Heart left ventricle (tissue), 16 donors: ENCODE measurements at places on chromosomes 7 and 10. TPM values are rescaled to one million over a fixed set of nuclear protein-coding genes. Genes with fewer than 3 reads are reported as not detected.

- DNase-seq, result no peak
These were observed 159.2 kb downstream of the KCNMA1 start for GRCh38 chr10:77478247-77478961.

- no peak for DNase-seq
These were observed 80.6 kb downstream of the ARHGAP21 start for GRCh38 chr10:24642921-24643678.

GRCh38 chr7:27095897-27096767, at the start of gene HOXA1:
HOXA1 (minus strand) TSS chr7:27096000; CDS start chr7:27095912, 88 bp downstream.
- peak; percentile 43 for DNase-seq

GRCh38 chr10:96919785-96920430, 87.8 kb downstream of the LCOR start:
- no peak for DNase-seq

GRCh38 chr7:149544028-149544427, 46.4 kb upstream of the ZNF746 start:
- no peak for DNase-seq

DNA sequence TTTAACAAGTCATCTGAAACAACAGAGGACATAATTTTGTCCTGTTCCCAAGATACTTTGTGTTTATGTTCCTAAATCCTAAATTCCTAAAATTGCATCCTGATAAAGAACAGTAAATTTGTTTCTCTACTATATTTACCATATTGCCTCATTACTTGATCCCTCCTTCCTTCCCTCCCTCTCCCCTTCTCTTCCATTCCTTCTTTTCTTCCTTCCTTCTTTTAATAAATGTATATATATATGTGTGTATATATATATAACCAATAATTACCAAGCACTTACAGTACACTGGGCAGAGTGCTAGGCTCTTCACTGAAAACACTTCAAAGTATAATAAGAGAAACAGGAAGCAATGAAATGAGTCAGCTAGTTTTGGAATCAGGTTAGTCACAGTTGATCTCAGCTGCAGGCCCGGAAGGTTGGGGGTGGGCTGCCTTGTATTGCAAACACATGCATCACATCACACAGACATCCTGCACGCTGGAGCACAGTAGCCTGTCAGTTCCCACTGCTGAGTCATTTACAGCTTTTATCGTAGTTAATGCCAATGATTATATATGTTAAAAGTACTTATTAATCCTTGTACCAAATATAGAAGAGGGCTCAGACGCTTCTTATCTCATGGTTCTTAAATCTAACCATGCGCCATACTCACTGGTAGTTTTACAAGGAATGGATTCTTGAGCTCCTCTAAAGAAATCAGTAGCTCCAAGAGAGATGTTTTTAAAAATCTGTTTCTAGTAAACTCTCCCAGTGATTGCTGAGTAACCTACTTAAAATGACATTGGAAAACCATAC, 551.7 kb downstream of the GRM8 start:
- DNase-seq, result no peak

DNA sequence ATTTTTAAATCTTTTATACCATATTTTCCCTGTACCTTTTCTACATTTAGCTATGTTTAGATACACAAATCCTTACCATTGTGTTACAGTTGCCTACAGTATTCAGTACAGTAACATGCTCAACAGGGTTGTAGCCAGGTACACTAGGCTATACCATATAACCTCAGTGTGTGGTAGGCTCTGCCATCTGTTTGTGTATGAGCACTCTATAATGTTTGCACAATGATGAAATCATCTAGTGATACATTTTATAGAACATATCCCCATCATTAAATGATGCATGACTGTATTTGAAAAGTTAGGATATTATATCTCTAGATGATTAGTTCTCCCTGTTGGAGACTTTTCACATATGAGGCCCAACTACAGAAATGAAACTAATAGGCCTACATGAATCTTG, 188.6 kb downstream of the STK31 start:
- no peak for DNase-seq

GRCh38 chr7:66504131-66504530, 124.5 kb upstream of the KCTD7 start:
- DNase-seq, result no peak

DNA sequence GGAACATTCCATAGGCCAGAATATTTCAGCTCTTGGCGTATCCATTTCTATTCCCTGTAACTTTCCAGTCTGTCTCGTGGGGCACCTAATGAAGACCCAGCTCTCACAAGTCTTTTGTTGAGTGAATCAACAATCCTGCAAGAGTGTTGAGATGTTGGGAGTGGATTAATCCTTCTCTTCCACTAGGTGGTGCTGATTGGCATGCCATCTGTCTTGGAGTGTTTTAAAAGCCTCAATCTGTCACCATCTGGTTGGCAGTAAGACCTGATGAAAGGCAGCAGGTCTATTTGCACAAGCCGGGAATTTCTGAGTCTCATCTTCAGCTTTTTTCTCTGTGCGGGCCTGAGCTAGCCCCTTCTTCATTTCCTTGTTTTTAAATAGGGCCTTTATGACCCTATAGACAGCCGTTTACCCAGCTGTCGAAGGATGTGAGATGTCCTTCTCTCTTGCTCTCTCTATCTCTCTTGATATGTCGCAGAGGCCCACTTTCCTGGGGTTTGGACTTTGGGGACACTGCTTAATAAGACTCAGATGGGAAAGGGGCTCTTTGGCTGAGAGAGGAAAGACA, 180.5 kb downstream of the ZNF365 start:
- DNase-seq, result no peak

GRCh38 chr10:75788394-75789205, 357.2 kb downstream of the LRMDA start:
- DNase-seq, result no peak

- DNase-seq, result no peak
These were observed 67.6 kb downstream of the PRKAG2 start for GRCh38 chr7:151809146-151809863.

DNA sequence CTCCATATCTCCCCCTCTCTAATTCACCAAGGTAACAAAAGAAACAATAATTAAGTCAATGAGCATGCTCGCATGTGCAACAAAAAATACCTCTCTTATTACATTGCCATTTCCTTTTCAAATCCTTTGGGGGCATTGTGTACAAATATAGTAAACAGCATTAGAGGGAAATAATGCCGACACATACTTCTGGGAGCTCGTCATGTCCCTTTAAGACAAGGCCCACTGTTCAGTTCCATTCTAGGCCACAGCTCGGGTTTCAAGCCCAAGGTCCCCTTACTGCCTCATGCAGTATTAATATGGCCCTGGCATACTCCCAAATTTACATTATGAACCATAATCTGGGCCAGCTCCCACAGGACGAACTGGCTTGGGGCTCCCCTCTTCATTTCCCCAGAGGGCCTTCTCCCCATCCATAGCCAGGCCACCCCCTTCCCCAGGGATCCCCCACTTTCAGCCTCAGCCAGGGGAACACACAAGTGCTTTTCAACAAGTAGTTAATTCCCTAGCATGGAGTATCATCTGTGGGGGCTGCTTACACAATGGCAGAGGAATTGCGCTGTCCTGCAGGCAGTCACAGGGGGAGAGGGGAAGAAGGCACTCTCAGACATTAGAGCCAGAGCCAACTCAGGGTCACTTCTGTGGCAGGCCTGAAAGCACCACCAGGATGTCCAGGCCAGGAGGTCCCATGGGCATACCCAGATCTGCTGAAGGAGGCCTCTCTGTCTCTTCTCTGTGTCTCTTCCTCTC, 110.6 kb downstream of the KCNMA1 start:
- DNase-seq, result no peak

- DNase-seq, result no peak
These were observed 164.1 kb downstream of the PTEN start for GRCh38 chr10:88027570-88027969.

DNA sequence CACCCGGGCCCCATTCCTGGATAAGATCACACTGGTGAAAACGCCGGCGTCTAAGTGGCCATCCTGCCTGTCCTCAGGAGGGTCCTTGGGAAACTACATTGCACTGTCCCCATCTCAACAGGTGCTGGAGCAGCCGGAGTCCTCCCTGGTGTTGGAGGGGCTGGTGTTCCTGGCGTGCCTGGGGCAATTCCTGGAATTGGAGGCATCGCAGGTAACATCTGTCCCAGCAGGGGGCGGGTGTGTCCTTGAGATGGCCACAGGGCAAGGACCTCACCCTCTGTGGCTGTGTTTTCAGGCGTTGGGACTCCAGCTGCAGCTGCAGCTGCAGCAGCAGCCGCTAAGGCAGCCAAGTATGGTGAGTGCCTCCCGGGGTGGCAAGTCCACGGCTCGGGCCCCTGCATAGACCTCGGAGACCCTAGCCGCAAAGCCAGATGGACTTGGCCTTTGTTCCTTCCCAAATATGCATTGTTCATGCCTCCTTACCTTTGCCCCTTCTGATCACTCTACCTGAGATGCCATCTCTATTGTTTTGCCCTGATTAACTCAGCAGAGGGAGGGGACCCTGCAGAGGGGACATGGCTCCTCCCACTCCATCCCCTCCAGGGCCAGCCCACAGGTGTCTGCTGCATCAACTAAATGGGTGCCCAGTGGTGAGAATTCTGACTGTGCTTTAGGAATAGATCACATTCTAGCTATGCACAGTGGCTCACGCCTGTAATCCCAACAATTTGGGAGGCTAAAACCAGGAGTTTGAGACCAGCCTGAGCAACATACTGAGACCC, 23.8 kb downstream of the ELN start:
- DNase-seq, result peak; percentile 57

GRCh38 chr10:6987536-6987945, 407.5 kb upstream of the PRKCQ start:
- no peak for DNase-seq

- no peak for DNase-seq
These were observed 239.2 kb downstream of the RNLS start for GRCh38 chr10:88343761-88344484.

- DNase-seq, result no peak
These were observed 78.4 kb upstream of the GJD4 start for GRCh38 chr10:35526746-35527145.

DNA sequence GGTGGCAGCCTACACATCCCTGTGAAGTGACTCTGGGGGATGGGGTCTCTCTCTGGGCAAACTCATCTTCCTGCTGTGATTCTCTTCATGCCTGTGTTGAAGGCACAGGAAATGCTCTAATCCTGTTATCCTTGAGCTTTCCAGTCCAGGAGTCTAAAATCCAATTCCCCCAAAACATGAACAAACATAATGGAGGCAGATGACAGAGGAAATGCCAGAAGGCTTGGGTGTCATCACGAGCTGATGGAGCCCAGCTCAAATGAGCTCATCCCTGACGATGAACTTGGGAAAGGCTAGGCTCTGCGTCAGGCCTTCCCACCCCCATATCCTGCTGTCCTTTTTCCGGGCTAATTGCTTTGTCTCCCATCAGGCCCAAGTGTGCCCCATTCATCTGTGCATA, 165.9 kb upstream of the PODXL start:
- no peak for DNase-seq

- no peak for DNase-seq
These were observed 84.7 kb upstream of the GPR141 start for GRCh38 chr7:37598824-37599223.

DNA sequence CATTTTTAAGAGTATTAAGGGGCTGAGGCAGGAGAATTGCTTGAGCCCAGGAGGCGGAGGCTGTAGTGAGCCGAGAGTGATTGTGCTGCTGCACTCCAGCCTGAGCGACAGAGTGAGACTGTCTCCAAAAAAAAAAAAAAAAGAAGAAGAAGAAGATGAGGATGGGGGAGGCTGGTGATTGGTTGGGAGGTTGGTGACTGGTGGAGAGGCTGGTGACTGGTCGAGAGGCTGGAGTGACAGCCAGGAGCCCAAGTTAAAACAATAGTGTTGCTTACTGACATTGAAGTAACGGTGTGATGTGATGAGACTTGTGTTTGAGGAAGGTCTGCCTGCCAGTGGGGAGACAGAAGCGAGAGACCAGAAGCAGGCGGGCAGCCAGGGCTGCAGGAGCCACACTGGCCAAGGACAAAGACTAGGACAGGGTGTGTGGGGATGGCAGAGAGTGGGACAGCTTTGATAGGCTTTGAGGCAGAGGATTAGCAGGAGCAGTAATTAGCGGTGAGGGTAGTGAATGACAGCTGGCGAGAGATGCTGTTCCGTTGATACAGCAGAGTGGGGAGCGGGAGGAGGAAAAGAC, 4.9 kb downstream of the SRRT start:
- peak; percentile 71 for DNase-seq

- DNase-seq, result no peak
These were observed 395.5 kb upstream of the POM121L12 start for GRCh38 chr7:52639981-52640380.

GRCh38 chr10:85319826-85320225, 991.4 kb downstream of the CCSER2 start:
- peak; percentile 88 for DNase-seq

DNA sequence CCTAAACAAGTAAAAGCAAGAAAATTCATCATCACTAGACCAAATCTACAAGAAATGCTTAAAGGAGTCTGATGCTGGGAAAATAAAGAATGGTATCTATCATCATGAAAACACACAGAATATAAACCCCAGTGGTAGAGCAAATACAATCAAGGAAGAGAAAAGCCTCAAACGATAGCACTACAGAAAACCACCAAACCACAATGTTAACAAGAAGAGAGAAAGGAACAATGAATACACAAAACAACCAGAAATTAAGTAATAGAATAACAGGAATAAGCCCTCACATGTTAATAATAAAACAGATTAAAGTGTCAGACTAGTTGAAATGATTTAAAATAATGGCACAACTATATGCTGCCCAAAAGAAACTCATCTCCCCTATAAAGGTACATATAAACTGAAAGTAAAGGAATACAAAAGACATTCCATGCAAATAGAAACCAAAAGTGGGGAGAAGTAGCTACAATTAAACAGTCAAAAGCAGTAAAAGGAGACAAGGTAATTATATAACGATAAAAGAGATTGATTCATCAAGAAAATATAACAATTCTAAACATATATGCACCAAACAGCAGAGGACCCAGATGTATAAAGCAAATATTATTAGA, 77.3 kb downstream of the JMJD1C start:
- no peak for DNase-seq

GRCh38 chr7:115249080-115249479, 327.2 kb downstream of the MDFIC start:
- DNase-seq, result no peak

DNA sequence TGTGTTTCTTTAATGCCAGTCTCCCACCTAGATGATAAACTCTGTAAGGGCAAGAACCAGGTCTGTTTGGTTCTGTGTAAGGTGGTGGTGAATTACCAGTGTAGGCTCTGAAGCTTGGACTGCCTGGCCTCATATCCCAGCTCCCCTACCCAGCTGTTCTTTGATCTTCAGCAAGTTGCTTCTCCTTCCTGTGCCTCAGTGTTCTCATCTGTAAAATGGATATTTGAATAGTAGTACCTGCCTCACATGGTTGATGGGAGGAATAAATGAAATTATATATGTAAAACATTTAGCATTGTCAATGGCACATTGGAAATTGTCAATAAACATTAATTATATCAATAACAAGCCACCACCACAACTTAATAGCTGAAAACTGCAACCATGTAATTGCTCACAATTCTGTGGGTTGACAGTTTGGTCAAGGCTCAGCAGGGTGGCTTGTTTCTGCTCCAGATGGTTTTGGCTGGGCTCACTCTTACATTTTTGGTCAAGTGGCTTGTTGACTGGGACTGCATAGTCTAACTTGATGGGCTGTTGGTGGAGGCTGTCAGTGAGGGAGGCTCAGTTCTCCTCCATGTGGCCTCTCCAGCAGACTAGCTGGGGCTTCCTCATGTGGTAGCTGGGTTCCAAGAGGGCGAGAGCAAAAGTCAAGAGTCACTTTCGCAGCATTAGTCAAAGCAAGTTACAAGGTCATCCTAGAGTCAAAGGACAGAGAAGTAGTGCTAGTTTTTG, 84.5 kb upstream of the DUSP5 start:
- DNase-seq, result no peak

PRF1 gene
- total RNA-seq, result 4.1 TPM

MCM10 gene
- not detected for total RNA-seq

CCL24 gene
- not detected for total RNA-seq

ABCA13 gene
- 0.19 TPM for total RNA-seq

DPYSL4 gene
- total RNA-seq, result 127 TPM

FGFBP3 gene
- total RNA-seq, result 0.33 TPM

NRCAM gene
- 0.25 TPM for total RNA-seq

EIF3B gene
- 95.7 TPM for total RNA-seq
